ENCODE measurements at places on chromosomes 1 and 21.

DNA sequence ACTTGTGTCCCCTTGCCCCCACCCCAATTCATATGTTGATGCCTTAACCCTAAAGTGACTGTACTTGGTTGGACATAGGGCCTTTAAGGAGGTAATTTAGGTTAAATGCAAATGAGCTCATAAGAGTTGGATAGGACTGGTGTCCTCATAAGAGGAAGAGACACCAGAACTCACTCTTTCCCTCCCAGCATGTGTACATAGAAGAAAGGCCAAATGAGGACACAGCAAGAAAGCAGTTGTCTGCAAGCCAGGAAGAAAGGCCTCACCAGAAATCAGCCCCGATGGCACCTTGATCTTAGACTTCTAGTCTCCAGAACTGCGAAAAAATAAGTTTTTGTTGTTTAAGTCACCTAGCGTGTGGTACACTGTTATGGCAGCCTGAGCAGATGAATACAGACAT lies 45.5 kb downstream of the RAB3GAP2 start:
- no peak for DNase-seq

DNA sequence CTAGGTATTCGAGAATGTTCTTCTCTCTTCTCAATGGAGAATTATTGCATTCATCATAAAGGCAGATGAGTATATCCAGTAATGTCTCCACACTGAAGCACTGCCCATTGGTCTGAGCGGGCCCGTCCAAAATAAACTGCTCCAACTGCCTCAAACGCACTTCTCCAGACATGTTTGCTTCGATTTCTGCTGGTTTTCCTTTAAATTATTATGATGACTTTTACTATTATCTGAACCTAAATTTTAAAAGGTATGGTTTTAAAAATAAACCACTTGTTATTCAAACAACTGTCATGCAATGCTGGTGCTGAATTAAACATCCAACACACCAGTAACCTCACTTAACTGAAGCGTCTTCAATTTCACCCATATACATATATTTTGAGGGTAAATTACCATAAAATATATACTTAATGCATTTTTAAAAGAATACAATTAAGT lies 1.3 kb downstream of the CDC42BPA start:
- peak; percentile 46 for DNase-seq

DNA sequence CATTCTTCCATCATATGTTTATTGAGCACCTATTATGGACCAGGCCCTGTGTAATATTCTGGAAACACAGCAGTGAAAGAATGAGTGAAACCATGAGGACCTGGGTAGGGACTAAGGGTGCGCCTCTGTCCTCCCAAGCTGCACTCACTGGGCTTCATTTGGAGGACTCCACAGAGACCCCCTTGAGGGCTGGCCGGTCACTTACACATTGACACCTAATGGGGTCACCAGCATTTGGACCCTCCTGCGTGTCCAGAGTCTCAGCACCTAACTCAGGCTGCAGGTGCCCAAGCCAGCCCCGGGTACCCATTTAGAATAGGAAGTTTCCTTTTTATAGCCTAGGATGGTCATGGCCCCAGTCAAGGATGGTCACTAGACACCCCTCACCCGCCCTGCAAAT lies 2.8 kb upstream of the FNDC5 start:
- no peak for DNase-seq

GRCh38 chr1:228048120-228048519 lies 34.4 kb upstream of the ARF1 start:
- DNase-seq = no peak

- no peak for DNase-seq
Measured at GRCh38 chr1:116125758-116126157, 14.6 kb downstream of the MAB21L3 start.

- DNase-seq = no peak
Measured at GRCh38 chr1:185368313-185368855, 51.3 kb upstream of the IVNS1ABP start.

DNA sequence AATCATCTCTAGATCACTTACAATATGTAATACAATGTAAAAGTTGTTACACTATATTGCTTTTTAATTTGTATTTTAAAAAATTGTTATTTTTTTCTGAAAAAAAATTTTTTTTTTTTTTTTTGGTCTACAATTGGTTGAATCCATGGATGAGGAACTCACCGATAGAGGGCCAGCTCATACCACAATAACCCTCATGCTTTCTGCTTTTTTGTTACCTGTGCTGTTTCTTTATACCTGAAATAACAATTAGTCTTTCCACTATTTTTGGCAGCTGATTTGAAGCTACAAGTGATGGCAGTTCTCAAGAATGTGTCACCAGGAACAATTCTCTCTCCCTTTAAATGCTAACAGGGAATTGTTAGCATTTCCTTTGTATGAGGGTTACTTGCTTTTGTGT lies 12.0 kb downstream of the SMG7 start:
- no peak for DNase-seq

GRCh38 chr1:89829186-89829585 lies 8.4 kb downstream of the LRRC8D start:
- no peak for DNase-seq

DNA sequence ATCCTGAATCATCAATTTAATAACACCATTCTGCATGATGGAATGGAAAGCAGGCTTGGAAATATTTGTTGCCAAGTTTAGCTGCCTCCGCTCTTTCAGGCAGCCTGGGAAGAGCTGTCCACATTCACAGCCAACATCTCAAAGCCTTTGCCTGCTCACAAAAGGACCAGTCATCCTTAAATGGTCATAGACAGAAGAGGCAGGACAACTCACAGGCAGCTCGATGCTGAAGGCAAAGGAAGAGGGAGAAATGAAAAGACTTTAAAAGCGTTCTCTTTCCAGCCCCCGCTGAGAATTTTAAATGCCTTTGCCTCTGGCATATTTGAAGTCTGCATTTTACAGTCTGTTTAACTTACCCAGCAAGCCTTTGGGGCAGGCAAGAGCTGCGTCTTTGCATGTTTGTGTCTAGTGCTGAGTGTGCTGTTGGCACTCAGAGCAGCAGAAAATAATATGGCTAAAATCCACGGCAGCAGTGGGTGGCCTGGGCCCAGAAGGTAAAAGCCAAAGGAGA lies 68.9 kb downstream of the NMNAT2 start:
- no peak for DNase-seq

DNA sequence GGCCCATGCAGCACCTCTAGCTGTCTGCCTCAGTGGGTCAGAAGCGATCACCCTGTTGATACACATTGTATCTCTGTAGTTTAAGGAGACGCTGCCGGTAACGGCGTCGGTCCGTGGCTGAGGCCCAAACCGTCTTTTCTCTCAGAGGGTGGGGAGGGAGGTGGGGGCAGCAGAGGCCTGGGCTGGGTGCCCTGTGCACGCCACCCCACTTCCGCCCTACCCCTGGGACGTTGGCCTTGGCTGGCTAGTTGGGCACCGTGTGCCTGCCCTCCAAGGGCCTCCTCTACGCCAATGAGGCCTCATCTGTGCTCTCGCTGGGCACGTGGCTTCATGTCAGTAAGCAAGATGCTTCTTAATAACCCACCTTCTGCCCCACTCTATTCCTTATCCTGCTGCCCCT lies 9.4 kb downstream of the ZC3H12A start:
- no peak for DNase-seq

DNA sequence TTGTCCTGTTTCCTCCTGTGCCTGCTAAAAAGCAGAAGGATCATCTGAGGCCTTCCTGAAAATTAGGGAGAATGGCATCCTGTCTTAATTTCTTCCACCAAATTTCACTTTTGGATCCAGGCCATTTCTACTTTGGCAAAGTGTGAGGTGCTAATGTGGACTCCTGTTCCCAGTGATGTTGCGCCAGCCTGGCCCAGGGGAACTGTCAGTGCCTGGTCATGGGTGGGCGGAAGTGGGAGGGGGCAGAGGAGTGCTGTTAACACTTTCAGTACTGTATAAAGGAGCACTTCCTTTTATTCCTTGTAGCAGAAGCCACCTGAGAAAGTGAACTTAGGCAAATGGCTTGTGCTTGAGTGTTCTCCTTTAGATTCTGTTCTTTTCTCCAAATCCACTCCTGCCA lies 19.9 kb downstream of the ELAPOR1 start:
- no peak for DNase-seq

DNA sequence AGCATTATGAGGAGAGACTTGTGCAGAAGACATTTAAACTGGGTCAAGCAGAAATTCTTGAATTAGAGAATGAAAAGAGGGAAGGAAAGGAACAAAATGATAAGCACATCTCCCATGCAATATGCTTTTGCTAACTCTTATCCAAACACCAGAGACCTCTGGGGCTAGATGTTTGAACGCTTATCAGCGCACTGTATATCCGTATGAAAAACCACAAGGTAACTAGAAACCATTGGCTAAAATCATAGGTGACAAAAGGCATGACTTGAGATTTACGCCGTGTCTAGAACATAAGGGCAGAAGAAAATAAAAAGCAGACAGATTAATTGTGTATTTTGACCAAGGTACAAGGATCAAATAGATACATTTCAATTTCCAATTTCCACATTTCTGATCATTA lies 38.0 kb upstream of the TIAM1 start:
- no peak for DNase-seq

- no peak for DNase-seq
Measured at GRCh38 chr1:58089898-58090534, 456.5 kb downstream of the OMA1 start.

- no peak for DNase-seq
Measured at GRCh38 chr21:35319684-35320283, 270.7 kb upstream of the RUNX1 start.

DNA sequence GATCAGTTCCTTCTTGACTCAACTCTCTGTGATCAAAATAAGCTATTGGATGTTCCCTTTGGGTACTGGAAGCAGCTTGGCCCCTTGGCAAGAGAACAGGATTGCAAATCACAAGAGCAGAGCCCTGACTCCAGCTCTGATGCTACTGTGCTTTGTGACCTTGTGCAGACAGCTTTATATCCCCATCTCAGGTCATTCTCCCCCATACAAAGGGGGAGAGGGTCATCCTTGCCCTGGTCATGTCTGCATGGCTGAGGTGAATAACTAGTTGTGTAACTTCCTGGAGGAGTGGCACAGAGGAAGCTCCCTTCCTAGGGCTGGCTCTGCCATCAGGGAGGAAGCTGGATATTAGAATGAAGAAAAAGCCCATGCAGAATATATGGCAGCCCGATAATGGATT lies 142.9 kb downstream of the DHRS3 start:
- DNase-seq = no peak

DNA sequence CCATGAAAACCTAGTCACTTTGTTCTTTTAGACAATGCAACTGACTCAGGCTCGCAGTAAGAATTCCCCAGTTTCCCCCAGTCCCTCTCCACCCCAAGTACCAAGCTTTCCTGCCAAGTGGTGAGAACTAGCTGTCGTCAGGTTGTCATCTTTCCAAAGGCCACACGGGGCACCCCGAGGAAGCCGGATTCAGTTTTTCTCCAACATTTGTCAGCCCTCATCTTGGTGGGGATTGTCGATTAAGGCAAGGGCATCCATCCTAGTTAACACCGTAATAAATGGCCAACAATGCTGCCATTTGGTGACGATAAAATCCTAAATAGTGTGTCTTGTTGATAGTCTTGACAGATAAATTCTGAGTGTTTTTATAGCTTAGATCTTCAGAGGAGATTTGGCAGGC lies 55.9 kb upstream of the PROX1 start:
- DNase-seq = peak; percentile 46

DNA sequence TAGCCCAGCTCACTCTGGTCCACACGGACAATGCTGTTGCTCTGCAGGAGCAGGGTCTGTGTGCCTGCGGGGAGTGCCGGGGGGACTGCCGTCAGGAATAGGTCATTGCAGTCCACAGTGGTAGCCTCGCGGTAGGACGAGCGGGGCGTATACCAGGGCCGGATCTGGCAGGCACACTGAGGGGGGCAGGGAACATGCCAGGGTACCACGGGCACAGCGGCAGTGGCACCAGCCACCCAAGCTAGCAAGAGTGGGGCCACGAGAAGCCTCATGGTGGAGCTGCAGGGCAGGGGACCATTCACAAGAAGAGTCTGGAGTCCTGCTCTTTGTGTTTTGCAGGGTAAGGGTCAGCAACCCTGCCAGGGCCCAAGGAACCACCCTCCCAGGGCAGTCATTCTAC lies 65.8 kb downstream of the LRRN2 start:
- peak; percentile 66 for DNase-seq

DNA sequence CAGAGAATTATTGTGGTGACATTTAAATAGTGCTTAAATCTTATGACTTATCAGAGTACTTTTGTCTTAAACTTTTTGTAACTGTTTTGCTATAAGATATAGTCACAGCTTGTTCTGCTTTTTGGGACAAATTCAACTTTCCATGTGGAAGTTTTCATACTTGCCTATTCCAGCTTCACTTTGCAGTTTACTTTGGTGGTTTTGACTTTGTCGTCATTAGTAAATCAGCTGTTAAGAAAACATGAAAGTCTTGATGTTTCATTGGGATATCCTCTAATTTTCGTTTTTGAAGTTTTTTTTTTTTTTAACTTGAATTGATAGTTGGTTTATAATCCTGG lies 31.3 kb downstream of the SDCCAG8 start:
- DNase-seq = no peak

- peak; percentile 86 for DNase-seq
Measured at GRCh38 chr1:76154206-76154956, 79.8 kb downstream of the ST6GALNAC3 start.

- DNase-seq = no peak
Measured at GRCh38 chr1:75087278-75087677, 46.9 kb upstream of the LHX8 start.

DNA sequence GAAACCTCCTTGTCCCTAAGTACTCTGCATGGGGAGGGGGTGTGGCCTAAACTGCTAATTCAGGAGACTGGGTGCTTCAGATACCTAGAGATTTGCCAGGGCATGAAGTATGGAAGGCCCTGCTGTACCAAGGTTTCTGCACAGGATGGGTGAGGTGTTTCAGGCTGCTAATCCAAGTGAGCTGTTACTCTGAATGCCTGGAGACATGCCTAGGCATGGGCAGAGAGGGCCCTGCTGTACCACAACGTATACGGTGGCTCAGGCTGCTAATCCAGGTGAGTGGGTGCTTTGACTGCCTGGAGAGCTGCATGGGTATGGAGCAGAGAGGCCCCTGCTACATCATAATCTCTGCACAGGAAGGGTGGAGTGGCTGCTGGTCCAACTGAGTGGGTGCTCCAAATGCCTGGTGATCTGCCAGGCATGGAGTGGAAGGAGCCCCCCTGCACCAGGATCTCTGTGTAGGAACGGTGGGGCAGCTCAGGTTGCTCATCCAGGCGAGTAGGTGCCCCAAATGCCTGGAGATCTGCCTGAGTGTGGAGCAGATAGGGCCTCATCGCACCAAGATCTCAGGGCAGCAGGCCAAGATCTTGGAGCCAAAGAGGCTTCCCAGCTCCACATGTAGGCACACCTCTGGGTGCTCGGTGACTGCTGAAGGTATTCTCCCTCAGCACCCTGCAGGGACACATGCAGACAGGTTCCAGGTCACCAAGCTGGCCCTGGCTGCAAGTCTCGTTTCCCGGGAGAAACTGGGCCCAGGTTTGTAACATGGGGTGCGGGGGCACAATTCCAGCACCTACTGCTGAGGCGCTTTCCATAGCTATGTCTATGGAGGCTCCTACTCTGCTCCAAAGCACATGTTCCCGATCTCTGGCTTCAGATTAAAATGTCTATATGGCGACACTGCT lies 252.5 kb upstream of the PLXNA2 start:
- DNase-seq = no peak

All from DMS53 (cell line).